ENCODE measurements at places on chromosomes 12 and 14. TPM values are rescaled to one million over a fixed set of nuclear protein-coding genes. Genes with fewer than 3 reads are reported as not detected.

ESR2 gene
- total RNA-seq = under 0.01 TPM

MRPL42 gene
- total RNA-seq = 57.5 TPM

FLVCR2 gene
- total RNA-seq = 0.92 TPM

DBX2 gene
- total RNA-seq = not detected

CHGA gene
- not detected for total RNA-seq

SLC16A7 gene
- 42.3 TPM for total RNA-seq

SERPINA1 gene
- total RNA-seq = not detected

LMO3 gene
- 10.8 TPM for total RNA-seq

ANO2 gene
- 0.18 TPM for total RNA-seq

SCAF11 gene
- 39.2 TPM for total RNA-seq

ZNF891 gene
- total RNA-seq = 0.92 TPM

DHRS2 gene
- total RNA-seq = 0.28 TPM

KRT6C gene
- total RNA-seq = not detected

DACT1 gene
- total RNA-seq = 78.7 TPM

ARG2 gene
- 3.1 TPM for total RNA-seq

TAS2R30 gene
- total RNA-seq = 2.9 TPM

RNASE3 gene
- total RNA-seq = not detected

PPP1R36 gene
- 1.1 TPM for total RNA-seq

CABP1 gene
- 2.1 TPM for total RNA-seq

CLEC4D gene
- total RNA-seq = not detected

NFYB gene
- 36.1 TPM for total RNA-seq

CIT gene
- 5.1 TPM for total RNA-seq

DUSP16 gene
- total RNA-seq = 5.0 TPM

TBC1D30 gene
- 0.28 TPM for total RNA-seq

FAM90A1 gene
- under 0.01 TPM for total RNA-seq

CCDC177 gene
- total RNA-seq = under 0.01 TPM

HOTAIR gene
- 0.09 TPM for total RNA-seq

TMEM52B gene
- total RNA-seq = 0.14 TPM

ENDOU gene
- total RNA-seq = not detected

NR4A1 gene
- 4.3 TPM for total RNA-seq

TNS2 gene
- total RNA-seq = 23.2 TPM

MMP14 gene
- 348 TPM for total RNA-seq

TAS2R8 gene
- not detected for total RNA-seq

RNASE7 gene
- not detected for total RNA-seq

SLC4A8 gene
- 0.28 TPM for total RNA-seq

ADAMTS20 gene
- total RNA-seq = under 0.01 TPM

LMNTD1 gene
- total RNA-seq = 0.37 TPM

PRDM4 gene
- total RNA-seq = 16.4 TPM

MIP gene
- not detected for total RNA-seq

LYZ gene
- total RNA-seq = 0.09 TPM

MBIP gene
- 7.0 TPM for total RNA-seq

TMEM179 gene
- total RNA-seq = not detected

All from smooth muscle cell of bladder (primary cell).